Activated CD4-positive, alpha-beta memory T cell treated with anti-CD3 and anti-CD28 coated beads, Interleukin-2, amount 10 ng/mL, durations not matched to agents 7 days and 5 days (primary cell): ENCODE measurements at places on chromosomes 6 and 20.
A peak's percentile ranks its signal among the peaks of the same experiment; 100 is the strongest.

GRCh38 chr20:59643615-59644061, 39.3 kb downstream of the PHACTR3 start:
- DNase-seq = no peak

- no peak for DNase-seq
Measured at GRCh38 chr6:88359530-88360202, 193.5 kb upstream of the CNR1 start.

DNA sequence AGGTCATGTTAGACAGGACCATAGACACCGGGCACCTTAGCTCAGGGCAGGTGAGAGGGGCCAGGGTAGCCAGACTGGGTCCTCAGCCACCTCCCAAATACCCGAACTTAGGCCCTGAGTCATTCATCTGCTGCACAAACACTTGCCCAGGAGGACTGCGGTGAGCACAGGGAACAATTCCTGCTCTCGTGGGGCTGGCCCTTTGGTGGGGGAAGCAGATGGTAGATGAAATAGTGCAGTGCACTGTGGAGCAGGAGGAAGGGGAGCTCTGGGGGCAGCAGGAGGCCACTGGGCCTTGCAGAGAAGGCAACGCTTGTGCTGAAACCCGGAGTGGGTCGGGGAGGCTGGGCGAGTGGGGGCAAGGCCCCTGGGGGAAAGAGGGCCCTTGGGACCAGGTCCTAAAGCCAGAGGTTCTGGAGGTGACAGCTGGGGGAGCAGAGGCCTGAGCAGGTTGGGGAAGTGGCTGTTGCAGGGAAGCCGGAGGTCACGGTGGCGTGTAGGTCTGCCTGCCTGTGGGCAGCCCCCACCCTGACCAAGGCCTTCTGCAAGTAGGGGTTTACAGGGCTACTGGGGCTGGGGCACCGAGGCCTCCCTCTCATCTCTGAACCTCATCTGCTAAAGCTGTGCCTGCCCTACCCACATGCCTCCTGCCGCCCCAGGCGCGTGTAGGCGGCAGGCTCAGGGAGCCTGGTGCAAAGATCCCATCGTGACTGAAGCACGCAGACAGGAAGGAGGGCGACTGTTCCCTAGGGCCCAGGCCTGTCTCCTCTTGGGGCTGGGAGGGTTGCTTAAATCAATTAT, 4.7 kb upstream of the NPBWR2 start:
- no peak for DNase-seq

GRCh38 chr6:141464896-141465295, 667.8 kb upstream of the GJE1 start:
- DNase-seq = no peak

- DNase-seq = peak; percentile 4
Measured at GRCh38 chr20:24693466-24694156, 224.2 kb downstream of the SYNDIG1 start.

DNA sequence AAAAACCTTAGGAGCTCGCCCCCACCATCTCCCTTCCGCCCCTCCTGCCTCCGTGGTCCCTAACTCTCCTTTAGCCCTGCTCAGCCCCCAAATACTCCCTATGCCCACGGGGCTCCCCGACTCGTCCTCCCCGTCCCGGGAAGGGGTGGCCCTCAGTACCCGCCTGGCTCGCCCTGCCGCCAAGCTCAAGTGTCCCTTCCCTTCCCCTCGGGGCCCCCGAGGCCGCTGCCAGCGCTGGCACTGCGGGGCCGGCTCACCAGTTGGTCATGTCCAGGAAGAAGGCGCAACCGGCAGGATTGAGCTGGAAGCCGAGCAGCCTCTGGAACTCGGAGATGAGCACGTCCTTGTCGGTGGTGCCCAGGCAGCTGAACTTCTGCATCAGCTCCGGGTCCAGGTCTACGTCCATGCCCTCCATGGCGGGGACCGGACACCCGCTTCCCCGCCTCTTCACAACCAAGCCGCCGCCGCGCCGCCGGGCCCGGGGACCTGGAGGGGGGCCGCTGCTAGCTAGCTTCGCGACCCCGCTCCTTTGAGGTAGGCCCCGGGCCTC, 303 bp downstream of the ILRUN start:
- DNase-seq = no peak

- DNase-seq = no peak
Measured at GRCh38 chr6:167979436-167980139, 17.9 kb upstream of the KIF25 start.

DNA sequence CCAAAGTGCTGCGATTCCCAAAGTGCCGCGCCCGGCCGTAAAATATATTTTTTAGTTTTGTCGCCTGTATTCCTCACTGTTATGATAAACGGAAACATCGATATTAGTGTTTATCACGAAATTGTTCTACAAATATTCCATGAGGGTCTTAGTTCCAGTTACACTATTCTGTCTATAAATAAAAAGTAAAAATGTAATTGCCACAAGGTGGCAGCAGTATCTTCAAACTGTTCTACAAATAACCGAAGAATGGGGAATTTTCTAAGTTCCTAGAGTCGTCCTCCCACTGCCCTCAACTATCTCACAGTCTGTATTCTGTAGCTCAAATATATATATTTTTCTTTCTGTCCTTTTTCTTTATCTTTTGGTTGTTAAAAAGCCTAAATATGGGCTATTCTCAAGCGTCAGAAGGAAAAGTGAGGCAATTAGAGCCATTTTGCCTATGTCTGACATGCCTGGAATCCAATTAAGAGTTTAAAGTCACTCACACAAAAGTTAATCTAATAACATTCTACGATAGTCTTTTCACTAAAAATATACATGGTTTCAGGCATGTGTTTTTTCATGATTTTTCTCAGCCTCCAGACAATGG, 14.2 kb upstream of the FAM162B start:
- no peak for DNase-seq

GRCh38 chr20:12928358-12928754, 80.4 kb upstream of the SPTLC3 start:
- DNase-seq = no peak

DNA sequence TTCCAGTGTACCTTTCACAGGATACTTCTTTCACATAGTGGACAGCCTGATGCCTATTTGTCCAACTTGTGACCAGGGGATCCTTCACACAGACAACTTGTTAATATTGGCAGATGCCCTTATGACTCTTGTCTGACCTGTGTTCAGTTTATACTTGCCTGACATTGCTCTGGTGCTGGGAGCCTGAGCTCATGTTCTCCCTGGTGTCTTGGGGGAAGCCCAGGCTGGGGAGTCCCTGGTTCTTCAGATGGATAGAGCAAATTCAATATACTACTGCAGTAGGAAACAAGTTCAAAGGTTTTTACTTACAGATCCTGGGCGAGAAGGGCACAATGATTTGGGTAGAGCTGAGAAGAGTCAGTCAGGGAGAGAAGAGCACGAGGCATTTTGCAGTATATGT, 76.1 kb downstream of the NKAIN2 start:
- DNase-seq = no peak

DNA sequence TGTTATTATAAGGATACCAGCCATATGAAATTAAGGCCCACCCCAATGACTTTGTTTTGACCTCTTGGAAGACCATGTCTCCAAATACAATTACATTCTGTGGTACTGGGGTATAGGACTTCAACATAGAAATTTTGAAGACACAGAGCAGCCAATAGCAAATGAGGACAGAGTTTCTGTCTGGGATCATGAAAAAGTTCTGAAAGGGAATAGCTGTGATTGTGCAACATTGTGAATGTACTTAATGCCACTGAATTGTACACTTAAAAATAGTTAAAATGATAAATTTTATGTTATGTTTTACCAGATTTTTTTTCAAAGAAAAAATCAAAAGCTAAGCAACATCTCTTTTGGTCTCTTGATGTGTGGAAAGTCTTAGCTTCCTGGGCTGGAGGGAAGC, 27.0 kb upstream of the AGPAT4 start:
- no peak for DNase-seq

DNA sequence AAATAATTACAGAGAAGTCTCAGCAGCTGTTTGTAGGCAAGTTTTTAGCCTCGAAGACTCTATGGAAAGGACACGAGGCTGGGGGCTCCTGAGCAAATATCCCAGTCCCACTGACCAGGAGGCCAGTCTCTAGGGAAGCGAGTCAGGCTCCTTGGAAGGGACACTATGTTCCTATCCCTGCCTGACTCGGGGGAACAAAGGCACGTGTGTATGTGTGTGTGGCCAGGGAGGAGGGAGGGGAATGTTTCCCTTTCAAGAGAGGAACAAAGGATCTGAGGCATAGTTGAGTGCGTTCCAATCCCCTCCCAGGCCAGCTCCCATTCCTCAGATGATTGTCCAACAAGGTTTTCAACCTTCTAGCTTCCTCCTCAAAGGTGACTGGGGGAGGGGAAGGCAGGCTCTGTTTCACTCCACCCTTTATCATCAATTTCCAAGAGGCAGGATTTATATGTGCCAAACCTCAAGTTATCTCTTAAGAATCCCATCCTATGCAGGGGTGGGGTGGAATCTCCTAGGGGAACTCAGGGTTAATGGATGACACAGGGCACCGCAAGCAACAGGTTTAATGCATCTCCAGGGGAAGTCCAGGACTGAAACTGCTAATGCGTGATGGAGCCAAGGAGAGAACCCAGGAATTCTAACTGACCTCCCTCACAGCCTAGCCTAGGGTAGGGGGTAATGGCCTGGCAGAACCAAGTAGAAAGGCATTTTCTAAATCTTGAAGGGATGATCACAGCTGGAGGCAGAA, 9.9 kb downstream of the BCL2L1 start:
- no peak for DNase-seq

DNA sequence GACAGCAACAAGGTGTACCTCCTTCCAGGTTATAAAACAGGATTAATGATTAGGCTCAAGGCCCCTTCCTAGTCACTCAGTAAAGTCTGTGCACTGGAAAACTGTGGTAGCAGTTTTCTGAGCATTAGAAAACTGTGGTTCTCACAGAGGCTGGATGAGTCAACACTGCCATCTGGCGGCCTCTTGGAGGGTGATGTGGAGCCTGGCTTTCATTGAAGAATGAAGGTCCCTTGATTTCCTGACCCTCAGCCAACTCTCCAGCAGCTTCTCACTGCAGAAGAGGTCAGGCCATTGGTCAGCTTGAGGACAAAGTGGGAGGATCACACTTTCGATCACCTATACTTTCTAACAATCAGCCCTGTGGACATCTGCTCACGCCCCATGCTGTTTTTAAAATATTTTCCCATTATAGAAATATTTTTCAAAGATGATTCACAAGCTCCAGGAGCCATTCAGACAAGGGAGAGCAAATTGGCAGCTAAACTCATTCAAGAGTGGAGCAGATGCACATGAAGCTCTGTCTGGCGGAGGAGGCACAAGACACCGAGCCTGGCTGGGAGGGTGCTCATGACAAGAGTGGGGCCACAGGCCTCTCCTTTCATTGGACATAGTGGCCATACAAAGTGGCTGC, 23.2 kb downstream of the PSMB1 start:
- DNase-seq = peak; percentile 71

DNA sequence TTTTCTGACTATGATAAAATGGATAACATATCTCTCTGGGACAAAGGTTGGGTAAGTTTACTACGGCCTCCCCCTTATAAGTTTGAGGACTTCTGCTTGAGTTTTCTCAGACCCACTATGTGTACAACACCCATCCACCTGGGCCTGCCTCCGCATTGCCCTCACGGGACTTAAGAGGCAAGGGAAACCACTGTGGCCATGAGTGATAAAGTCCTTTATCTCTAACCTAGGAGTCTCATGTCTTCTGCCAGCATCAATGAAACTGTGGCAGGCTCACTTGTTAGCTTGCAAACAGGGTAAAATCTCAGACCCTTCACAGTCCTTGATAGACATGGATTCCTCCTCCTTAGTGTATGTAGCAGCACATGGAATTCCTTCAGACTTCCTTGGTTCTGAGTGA, 173.4 kb upstream of the MYLIP start:
- no peak for DNase-seq

- no peak for DNase-seq
Measured at GRCh38 chr6:41878961-41879405, 16.2 kb downstream of the USP49 start.

DNA sequence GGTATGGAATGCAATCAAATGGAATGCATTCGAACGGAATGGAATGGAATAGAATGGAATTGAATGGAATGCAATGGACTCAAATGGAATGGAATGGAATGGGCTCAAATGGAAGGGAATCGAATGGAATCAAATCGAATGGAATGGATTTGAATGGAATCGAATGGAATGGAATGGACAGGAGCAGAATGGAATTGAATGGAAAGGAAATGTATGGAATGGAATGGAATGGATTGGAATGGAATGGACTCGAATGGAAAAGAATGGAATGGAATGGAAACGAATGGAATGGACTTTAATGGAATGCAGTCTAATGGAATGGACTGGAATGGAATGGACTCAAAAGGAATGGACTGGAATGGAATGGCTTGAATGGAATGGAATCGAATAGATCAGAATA, 18.3 kb upstream of the DEFB115 start:
- no peak for DNase-seq

DNA sequence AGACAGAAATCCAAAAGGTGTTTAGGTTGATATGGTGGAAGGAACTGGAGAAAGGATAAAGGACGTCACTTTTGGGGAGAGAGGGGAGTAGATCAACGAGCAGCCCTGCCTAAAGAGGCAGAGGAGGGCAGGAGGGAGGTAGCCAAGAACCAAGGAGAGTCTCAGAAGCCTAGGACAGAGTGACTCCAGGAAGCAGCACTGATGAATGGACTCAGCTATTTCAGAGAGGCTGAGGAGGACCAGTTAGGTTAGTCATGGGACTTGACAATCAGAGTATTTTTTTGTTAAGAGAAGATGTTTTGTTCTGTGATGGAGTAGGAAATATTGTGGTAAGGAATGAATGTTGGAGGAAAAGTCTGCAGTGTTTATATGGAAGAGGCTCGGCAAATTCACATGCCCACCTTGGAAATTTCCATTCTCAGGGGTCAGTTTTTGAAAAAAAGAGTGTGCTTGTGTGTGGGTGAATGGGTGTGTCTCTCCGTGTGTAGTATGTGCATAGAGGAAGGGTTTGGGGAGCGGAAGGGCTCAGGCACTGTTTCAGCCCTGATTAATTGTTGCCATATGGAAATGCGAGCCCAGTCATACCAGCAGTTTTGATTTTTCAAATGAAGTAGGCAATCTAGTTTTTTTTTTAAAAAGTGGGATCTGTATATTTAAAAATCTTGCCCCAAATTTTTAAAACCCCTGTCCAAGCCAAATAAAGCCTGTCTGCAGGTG, 303.6 kb downstream of the SAMD5 start:
- no peak for DNase-seq

DNA sequence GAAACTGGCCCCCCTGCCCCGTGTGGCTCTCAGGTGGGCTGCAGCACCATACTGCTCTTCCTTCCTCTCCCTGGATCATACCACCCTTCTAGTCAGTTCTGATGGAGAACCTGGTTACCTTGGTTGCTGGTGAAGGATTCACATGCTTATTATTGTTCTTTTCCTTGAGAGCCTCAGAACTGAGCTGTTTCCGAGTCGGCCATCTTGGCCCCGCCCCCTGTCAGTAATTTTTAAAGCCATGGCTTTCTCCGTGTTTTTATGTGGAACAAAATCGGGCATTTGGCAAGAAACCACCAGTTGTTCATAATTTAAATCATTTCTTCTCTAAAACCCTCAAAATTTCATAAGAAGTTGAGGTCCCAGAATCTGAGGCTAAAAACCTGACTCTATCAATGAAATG, 493.8 kb downstream of the NKAIN2 start:
- no peak for DNase-seq

- DNase-seq = no peak
Measured at GRCh38 chr20:3340443-3340842, 67.0 kb downstream of the DNAAF9 start.
